ENCODE measurements at places on chromosomes 2 and 18.
A peak's percentile ranks its signal among the peaks of the same experiment; 100 is the strongest.

- DNase-seq: peak; percentile 70
Measured at GRCh38 chr18:46939337-46939963, 22.0 kb downstream of the KATNAL2 start.

DNA sequence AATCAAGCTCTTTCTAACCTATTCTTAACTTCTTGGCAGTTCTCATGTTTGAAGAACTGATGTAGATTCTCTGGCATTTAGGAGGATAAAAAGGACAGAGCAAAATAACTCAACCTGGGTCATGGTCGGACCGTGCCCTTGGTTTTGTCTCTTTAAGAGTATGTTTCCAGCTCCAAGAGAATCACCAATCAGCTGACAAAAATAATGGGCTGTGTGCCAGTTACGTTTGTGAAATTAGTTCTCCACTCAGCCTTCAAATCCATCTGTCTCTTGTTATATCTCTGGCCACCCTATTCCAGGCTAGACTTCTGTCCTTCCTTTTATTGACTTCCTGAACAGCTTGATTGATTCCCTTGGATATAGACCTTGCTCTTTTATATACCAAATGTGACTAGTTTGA, 225.7 kb downstream of the EPHA4 start:
- DNase-seq: no peak

GRCh38 chr2:230777721-230778120, 65.1 kb downstream of the CAB39 start:
- no peak for DNase-seq

DNA sequence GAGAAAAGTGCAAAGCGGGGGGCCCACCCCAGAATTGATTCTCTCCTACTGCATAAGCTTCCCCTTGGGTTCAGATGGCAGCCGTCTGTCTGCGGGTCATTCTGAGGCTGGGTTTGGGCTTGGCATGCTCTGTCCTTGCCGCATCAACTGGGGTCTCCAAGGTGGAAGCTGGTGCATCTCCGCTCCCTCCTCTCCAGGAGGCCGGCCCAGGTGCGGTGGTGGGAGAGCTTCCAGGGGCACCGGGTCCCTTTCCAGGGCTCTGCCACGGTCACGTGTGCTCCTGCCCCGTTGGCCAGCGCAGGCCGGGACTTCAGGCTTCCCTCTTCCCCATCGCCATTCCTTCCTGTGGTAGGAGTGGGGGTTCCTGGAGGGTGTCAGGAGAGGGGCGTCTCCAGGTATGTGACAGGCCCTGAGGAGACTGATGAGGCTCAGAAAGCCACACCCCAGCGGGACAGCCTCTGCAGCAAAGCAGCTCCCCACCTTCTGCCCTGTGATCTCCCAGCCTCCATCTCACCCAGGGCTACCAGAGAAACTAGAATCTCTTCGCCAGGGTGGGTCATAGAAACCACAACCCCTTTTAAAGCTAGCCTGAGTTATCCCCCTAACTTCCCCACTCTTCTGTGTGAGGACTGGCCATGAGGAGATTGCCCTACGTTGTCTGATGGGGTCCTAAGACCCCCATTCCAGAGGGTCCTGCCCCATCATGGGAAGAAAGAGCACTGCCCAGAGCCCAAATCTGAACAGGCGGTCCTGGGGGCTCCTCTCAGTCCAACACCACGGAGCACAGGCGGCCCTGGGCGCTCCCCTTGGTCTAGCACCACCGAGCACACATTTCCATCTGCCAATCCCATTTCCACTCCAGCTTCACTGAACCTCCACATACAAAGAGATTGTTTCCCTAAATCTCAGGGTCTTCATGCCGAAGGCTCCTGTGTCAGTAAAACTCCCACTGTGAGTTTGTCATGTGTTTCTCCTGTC, 76.6 kb downstream of the SLC66A2 start:
- no peak for DNase-seq

DNA sequence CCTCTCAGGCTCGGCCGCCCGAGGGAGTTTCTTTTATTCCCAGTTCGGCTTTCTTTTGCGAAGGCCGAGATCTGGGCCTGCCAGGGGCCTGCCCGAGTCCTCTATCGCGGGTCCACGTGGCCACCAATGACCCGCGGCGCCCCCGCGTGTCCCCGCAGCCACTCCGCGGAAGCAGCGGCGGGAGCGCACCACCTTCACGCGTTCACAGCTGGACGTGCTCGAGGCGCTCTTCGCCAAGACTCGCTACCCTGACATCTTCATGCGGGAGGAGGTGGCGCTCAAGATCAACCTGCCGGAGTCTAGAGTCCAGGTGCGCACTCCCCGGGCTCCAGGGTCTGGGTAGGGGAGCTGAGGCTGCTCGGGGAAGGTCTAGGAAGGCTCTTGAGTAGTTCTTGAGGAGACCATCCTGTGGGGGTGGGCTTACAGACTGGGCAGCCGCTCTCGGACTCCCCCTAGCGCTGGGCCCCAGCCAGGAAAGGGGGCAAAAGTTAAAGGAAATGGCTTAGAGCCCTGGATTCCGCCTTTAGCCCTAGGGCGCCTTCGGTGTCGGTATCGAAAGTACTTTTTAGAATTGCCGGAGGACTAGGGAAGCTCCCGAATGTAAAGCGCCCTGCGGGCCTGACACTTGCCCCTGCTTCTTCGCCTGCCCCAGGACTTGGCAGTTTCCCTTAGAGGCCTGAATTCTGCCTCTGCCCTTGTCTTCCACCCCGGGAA, 3.4 kb downstream of the OTX1 start:
- no peak for DNase-seq

DNA sequence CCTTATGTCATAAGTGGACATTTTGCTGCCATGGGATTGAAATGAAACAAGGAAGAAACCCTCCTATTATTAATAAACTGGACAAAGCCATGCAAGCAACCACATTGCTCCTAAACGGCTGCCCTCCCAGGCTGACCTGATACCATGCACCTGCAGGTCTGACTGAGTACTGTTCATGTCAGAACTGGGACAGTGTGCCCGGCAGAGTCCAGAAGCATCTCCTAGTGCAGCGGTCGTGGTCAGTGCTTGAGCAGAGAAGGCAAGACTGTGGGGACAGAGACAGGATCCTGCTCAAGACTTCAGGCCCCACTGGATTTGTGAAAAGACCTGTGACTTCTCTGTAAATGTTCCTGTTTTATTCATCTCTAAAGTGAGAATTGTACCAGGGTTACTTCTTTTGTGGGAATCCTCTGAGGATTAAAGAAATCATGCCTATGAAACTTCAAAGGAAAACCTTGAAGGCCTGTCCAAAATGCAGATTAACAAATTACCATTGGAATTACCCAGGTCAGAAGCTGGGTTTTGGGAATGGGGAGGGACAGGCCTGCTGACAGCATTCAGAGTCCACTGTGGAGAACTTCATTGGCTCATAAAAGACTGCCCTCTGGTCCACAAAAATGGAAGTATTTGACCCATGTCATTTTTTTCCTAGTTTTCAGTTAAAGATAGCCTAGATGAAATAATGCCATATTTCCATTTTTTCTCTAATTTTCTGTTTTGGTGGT, 13.9 kb downstream of the RNF144A start:
- DNase-seq: no peak

DNA sequence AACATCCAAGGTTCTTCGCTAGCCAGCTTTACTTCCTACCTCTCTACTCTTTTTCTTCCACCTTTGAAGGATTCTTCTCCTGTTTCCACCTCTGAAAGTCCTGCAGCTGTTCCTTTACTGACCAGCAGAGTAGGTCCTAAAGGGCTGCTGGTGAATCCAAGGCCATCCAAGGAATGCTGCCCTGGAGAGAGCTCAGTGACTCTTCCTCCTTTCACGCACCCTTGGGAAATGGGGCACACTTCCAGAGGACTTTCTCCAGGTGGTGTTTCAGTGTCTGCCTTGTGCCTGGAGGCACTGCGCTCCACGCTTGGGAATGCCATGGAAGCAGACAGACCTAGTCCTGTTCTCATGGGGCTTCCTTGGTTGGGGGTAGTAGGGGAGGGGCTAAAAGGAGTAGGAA, 45.4 kb downstream of the SLC16A14 start:
- DNase-seq: no peak

DNA sequence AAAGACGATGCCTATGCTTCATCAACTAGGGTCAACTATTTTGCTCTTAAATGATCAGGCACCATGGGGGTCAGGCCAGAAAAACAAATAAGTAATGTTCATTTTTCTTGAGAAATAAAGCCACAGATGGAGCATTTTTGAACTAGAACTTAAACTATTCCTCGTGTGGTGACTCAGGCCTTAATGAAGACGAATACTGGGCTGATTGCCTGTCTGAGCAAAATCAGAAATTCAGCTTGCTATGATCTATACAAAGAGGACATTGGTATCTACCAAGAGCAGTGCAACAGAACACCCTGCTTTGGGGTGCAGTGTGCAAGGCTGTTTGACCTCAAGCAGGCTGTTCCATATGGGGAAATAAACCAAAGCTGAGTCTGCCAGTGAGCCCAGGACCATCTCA, 176.0 kb downstream of the NRP2 start:
- no peak for DNase-seq

DNA sequence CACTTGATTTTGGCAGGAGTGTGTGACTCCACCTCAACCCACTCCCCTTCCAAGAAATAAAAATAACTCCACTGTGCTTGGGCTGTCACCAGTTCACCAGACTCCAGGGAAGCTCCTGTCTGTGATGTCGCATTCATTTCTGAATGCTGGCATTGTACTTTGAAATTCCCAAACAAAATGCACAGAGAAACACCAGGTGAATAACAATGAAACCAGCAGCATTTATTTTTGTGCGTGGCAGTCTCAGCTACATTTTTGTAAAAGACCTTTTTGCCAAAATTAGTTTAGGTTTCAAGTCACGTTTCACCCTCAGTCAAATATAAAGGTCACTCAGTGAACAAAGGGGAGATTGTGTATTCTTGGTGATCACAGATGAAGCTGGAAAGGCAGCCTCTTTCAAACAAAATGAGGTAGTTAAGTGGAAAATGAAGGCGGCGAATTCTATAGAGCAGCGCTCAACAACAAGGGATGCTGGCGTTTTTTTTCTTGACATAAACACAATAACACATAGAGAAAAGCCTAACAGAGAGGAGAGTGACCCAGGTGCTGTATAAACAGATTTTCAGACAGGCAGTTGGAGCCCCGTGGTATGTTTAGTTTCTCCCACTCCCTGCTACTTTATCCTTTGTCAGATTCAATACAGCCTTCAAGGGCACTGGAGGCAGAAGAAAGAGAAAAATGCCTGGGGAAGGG, 210.3 kb upstream of the GCFC2 start:
- DNase-seq: no peak

- no peak for DNase-seq
Measured at GRCh38 chr2:119683713-119684443, 4.9 kb downstream of the TMEM177 start.

GRCh38 chr18:22667616-22668422, 250.1 kb upstream of the CTAGE1 start:
- no peak for DNase-seq

DNA sequence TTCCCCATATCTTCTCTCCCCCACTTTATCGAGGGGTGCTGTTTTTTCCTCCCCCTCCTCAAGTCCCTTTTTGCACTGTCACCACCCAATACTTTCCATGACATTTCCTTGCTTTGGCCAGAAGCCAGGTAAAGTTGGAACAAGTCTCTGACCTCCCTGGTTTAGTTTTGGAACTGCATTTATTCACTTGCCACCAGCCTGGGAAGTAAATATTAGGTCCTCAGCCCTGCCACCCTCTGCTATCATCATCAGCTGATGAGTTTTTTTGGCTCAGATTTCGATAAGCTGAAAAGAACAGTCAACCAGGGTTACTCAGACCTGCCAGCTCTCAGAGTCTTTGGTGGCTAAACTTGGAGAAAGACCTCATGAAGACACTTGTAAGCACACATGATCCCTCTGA, 47.0 kb downstream of the DHRS9 start:
- no peak for DNase-seq

GRCh38 chr2:7427293-7428060, 510.3 kb downstream of the RNF144A start:
- peak; percentile 14 for DNase-seq

DNA sequence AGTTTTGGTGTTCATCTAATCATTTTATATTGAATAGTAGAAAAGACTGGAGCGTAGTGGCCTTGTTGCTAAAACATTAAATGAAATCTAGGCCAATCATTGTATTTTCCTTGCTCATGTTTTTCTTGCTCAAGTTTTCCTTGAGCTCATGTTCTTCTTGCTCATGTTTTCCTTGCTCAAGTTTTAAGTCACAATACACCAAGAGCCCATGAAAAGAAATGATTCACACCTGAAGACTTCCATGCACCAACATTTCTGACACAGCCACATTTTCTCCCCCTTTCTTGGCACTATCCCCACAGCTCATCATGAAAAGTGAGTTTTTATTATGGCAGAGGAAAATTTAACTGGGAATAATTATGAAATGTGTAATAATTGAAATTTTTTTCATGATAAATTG, 92.0 kb downstream of the LRP1B start:
- no peak for DNase-seq

DNA sequence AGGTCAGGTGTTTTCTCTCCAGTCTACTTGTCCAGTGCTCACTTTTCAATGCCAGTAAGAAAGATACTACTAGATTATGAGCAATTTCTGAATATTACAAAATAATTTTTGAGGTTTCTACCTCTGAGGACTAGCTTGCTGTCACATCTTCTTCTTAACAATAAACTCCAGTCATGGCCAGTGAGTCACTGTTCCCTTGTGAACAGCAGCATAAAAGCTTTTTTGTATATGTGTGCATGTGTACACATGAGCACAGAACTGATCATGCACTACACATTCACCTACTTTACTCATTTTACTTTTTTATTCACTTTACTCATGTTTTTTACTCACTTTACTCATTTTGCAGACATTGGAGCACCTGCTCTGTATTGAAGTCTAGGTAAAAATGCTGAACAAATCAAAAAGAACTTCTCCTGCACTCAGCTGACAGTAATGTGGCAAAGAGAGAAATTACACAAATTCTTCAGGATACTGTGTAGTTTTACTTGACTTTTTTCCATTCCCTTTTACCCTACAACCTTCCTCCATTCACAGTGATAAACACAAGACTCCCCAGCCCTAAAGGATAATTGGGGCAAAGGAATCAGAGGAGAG, 28.0 kb downstream of the ST6GAL2 start:
- DNase-seq: no peak

GRCh38 chr2:130963849-130964793, 127.4 kb downstream of the ARHGEF4 start:
- no peak for DNase-seq

DNA sequence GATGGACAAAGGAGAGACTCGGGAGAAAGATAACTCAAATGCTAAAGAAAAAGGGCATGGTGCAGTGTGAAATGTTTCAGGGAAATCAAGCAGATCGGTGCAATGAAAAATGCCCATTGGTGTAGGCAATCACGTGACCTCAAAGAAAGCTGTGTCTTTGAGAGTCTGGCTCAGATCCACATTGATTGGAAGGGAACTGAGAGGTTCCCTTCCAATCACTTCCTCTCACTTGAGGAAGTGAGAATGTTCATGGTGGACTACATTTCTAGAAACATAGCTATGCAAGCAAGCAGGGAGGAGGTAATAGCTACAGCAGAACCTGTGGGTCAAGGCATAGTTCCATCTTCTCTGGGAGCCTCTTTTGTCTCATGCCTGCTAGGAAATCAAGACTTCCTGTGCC, 187.4 kb downstream of the LPIN1 start:
- DNase-seq: no peak

GRCh38 chr2:2561346-2562095, 230.4 kb upstream of the MYT1L start:
- no peak for DNase-seq

- DNase-seq: no peak
Measured at GRCh38 chr18:57866355-57866754, 63.2 kb upstream of the ATP8B1 start.

Data from GM04503 (cell line).